Naive thymus-derived CD4-positive, alpha-beta T cell (primary cell): ENCODE measurements at places on chromosomes 3 and 15. TPM values are rescaled to one million over a fixed set of nuclear protein-coding genes. Genes with fewer than 3 reads are reported as not detected.

Gene GOLGA8Q
- total RNA-seq = not detected

Gene CTXND1
- total RNA-seq = not detected

DNA sequence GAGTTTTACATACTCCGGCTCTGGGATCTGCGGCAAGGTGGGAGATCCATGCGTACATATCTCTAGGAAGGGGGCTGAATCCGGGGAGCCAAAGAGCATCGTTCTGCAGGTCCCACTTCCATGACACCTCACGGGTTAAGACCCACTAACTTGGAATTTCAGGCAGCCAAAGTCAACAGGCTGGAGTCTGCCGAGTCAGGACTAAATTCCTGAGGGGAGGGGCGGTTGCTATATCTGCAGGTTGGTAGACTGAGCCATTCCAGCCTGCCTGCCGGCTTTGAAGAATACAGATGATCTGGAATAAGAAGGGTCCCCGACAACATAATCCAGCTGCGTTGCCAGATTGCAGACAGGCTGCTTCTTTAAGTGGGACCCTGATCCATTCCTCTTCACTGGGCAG lies 65.4 kb upstream of the PEX5L start:
- no peak overlapping the region for H3K4me3 ChIP-seq
- H3K36me3 ChIP-seq = no peaks in the 10 kb centered on the region
- DNase-seq = no peak
- H3K4me1 ChIP-seq = no peaks in the 10 kb centered on the region

DNA sequence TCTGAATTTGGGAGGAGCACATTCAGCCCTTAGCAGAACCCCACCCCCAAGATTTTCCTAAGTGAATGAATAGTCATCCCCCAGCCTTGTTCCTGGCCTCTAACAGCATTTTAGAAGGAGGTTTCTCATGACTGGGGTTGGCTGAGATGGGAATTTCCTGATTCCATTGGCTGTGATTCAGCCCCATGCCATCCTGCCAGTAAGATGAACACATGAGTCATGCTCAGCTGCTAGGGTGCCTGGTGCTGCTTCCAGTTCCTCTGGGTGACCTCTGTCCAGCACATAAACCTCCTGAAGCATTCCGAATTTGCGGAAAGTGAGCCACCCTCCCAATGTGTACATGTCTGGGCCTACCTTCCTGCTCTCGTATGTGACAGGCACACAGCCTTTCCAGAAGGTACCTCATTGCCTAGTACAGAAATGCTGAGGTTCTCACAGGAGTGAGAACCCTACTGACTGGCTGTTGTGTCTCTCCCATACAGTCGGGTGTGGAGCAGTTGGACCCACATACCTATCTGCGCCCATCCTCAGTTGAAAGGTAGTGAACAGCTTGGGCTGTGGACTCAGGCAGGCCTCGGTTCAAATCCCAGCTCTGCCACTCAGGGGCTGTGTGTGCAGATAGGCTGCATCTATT lies 91.7 kb downstream of the APBA2 start:
- DNase-seq = no peak
- H3K27me3 ChIP-seq = no peaks in the 10 kb centered on the region
- H3K36me3 ChIP-seq = no peaks in the 10 kb centered on the region
- no peak overlapping the region for H3K4me3 ChIP-seq
- no peak overlapping the region for H3K27ac ChIP-seq

- no peak overlapping the region for H3K27ac ChIP-seq
- no peak overlapping the region for H3K4me3 ChIP-seq
- no peaks in the 10 kb centered on the region for H3K36me3 ChIP-seq
- H3K27me3 ChIP-seq = no peaks in the 10 kb centered on the region
These were observed 178.1 kb downstream of the KLHL25 start for GRCh38 chr15:85616549-85617110.

DNA sequence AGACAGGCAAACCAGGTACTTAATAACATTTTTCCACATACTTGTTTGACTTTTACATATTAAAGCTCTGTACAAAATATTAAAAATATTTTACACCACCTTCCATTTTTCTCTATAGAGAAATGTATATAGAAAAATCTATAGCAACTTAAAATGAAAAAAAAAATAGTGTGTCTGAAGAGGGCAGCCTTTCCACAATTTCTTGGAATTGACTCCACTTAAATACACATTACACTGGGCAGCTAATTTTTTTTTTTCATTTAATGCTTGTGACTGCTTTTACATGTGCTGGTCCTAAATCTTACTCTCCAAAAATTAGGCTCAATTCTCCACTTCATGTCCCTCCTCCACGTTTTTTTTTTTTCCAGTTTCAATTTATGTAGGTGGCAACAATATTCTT lies 427.0 kb upstream of the RBMS3 start:
- no peaks in the 10 kb centered on the region for H3K36me3 ChIP-seq
- no peak overlapping the region for H3K27ac ChIP-seq
- H3K27me3 ChIP-seq = no peaks in the 10 kb centered on the region

GRCh38 chr15:100199711-100200286 lies 142.0 kb downstream of the ADAMTS17 start:
- H3K36me3 ChIP-seq = no peaks in the 10 kb centered on the region

GRCh38 chr15:74798388-74799254 lies 14.0 kb upstream of the LMAN1L start:
- no peaks in the 10 kb centered on the region for H3K27me3 ChIP-seq
- H3K4me1 ChIP-seq = peaks cover 68% of the 10 kb centered on the region
- no peak overlapping the region for H3K4me3 ChIP-seq
- DNase-seq = no peak

DNA sequence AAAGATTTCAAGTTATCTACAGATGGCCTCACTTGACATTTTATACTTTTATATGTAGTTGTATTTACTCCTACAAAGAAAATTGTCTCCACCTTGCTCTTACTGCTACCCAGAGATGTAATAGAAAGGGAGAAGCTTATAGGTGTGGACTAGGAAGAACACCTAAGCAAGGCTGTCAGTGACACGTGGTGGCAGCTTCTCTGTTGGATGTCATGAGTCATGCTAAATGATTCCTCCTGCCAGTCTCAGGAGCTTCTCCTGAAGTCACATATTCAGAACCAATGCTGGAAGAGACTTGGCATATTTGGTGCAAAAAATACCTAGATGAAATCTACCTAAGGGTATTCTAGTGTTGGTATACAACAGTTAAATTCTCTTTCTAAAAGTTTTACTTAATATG lies 184.7 kb downstream of the LRRC3B start:
- H3K27me3 ChIP-seq = no peaks in the 10 kb centered on the region
- DNase-seq = no peak
- no peak overlapping the region for H3K4me3 ChIP-seq
- H3K36me3 ChIP-seq = no peaks in the 10 kb centered on the region
- H3K4me1 ChIP-seq = no peaks in the 10 kb centered on the region
- H3K27ac ChIP-seq = no peak overlapping the region
